D341Med (cell line): ENCODE measurements at places on chromosomes 6 and 20.

DNA sequence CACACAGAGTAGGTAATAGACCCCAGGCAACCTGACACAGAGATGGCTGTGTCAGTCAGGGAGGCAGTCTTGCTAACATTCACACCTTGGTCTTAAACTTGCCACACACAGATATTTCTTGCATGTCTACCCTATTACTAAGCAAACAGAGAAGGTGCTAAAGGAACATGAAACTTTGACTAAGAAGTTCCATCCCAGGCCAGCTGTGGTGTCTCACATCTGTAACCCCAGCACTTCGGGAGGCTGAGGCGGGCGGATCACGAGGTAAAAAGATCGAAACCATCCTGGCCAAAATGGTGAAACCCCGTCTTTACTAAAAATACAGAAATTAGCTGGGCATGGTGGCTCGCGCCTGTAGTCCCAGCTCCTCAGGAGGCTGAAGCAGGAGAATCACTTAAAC is 222.4 kb upstream of the JARID2 start:
- DNase-seq, result no peak

DNA sequence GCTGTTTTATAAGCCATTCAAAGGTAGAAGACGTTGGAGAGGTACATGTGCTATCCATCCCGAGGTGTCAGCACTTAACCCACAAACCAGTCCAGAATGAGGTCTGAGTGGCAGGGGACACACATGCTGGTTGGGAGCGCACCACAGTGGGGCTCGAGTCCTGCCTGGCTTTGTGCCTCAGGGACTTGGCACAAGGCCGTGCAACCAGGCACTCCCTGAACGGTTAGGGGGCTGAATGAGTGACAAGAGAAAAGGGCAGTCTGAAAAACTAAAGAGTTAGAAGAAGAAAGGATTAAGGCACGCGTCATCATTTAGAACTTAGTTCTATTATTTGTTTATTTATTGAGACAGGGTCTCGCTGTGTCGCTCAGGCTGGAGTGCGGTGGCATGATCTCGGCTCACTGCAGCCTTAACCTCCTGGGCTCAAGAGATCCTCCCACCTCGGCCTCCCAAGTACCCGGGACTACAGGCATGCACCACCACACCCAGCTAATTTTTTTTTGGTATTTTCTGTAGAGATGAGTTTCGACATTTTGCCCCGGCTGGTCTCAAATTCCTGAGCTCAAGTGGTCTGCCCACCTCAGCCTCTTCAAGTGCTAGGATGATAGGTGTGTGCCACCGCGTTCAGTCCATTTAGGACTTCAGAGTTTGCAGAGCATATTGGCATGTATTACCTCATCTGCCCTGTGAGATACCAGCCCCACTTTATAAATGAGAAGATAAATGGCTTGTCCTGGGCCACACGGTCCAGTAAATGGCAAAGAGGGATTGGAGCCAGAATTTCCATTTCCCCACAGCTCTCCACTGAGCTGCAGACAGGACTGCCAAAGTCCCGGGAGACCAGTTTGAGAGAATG is 47.4 kb upstream of the IRF4 start:
- DNase-seq, result no peak

DNA sequence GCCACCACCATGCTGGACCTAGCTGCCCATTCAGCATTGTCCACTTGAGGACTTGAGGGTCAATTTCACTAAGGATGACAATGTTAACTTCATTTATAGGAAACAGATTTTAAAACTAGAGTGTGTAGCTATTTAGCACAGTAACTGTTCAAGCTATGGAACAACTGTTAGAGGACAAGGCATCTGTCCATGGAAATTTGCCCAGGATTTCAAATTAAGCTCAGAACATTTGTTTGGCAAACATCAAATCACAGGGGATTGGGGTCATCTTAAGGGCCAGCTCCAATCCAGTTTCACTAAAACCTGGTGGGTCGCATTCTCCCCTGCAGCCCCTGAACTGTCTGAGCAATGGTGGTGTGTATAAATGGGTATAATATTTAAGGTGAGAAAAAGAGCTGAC is 35.1 kb downstream of the PM20D2 start:
- no peak for DNase-seq

DNA sequence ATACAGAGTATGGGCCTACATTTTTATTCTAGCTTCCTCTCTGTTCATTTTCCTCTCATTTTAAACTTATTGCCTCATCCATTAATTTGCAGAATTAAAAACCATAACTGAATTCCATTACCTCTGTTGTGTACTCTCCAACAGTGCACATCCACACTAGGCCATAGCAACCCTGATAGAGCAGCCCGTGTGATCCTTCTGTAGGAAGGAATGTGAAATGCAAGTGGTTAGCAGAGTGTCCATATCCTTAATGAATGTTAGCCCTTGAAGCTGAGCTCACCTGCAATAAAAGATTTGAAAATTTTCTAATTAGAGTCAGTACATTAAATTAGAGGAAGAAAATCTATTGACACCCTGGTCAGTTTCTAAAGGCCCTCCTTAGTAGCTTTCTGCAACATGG is 6.5 kb upstream of the GRIK2 start:
- no peak for DNase-seq

DNA sequence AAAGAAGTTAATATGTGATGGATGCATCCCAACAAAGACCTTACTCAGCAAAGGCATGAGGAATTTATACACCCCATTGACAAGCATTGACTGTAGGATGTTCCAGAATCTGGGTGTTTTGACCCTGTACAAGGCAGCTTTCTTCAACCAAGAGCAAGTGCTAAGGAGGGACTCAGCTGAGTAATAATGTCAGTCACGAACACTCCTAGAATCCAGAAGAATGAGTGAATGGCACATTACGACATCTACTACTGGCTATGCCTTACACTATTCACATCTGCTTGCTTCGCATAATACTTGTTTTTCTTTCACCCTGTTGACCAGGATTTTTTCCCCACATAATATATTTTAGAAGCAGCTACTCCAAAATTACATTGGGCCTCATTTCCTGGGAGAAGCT is 42.5 kb upstream of the VGLL2 start:
- no peak for DNase-seq

DNA sequence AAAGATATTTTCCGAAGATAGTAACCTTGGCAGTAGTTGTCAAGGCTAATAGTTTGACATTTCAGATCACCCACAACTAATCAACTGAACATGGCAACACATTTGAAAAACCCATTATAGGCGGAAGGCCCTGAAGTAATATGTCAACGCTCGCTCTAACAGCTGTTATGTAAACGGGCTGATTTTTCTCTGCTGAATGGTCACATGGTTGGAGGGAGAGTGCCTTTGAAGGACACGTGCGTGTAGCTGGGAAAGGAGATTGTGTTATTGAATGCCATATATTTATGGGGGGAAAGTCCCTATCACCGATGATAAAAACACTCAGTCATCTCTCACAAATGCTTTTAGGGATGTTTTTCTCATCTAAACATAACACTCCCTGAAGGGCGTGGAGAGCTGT is 160.0 kb upstream of the RALGAPA2 start:
- no peak for DNase-seq

DNA sequence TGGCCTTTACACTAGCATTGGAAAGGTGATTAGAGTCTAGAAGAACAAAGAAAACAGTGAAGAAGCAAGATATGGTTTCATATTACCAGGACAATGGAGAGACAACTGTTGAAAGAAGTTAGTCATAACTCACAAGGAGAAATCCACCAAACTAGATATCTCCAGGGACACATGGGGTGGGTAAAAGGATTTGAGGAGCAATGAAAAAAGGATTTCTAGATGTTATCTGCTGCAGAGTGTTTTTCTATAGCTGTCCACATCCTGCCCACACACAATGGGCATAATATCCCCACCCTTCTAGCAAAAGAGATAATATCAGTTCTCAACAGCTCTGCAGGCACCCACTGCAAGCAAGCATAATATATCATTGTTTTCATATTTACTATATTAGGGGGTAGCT is 303.1 kb downstream of the HAO1 start:
- no peak for DNase-seq

GRCh38 chr6:20402342-20403069 is 827 bp downstream of the E2F3 start:
- peak; percentile 48 for DNase-seq

- DNase-seq, result no peak
Measured at GRCh38 chr6:16236631-16237199, 1.7 kb upstream of the GMPR start.

DNA sequence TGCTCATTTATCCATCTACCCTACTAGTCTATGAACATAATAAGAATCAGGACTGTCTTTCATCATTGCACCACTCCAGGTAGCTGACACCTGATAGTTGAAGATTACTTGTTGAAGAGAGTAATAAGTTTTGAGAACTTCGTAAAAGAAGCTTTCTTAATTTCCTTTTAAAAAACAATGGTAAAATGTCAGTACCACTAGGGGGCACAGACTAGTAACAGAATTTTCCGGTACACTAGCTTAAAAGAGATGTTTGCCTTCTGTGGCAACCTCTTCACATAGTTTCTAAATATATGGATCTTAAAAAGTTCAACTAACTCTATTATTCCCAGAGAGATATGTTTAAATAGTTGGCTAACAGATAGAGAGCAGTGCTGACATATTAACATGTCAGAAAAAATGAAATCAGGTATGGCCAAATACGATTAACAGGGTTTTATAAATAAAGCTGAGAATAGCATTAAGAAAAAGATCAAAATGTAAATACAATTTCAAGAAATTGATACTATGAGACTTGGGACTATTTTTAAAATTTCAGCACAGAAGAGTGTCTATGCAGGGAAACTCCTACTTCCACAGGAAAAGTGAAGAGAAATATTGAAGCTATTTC is 5.4 kb upstream of the KCNQ5 start:
- peak; percentile 30 for DNase-seq

- peak; percentile 59 for DNase-seq
Measured at GRCh38 chr20:10527781-10528180, 92.7 kb downstream of the SLX4IP start.

GRCh38 chr6:28488916-28489365 is 26.7 kb downstream of the GPX6 start:
- no peak for DNase-seq

DNA sequence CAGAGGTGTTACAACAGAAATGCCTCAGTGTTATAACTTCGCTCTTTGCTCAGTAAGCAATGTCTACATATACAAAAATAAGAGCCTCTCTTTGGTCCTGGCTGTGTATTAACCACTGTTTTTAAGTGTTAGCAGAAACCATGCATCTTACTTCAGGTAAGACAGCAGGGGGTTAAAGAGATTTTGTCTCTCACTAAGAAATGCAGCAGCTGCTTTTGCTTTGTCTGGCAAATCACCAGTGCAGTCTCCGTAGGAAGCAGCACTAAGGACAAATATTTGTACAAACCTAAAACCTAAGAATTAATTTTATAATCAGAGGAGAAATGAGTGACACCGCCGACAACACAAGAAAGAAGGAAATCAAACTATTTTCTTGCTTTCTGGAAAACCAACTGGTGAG is 758 bp downstream of the SMIM28 start:
- DNase-seq, result no peak

- DNase-seq, result no peak
Measured at GRCh38 chr20:59291740-59292383, 8.5 kb upstream of the EDN3 start.

DNA sequence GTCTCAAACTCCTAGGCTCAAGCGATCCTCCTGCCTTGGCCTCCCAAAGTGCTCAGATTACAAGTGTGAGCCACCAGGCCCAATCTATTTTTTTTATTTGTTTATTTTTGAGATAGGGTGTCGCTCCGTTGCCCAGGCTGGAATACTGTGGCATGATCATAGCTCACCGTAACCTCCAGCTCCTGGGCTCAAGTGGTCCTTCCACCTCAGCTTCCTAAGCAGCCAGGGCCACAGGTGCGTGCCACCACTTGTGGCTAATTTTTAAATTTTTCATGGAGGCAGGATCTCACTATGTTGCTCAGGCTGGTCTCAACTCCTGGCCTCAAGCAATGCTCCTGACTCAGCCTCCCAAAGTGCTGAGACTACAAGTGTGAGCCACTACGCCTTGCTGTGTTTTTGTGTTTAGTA is 9.8 kb downstream of the KIF3B start:
- no peak for DNase-seq

- DNase-seq, result no peak
Measured at GRCh38 chr6:108958900-108959770, 110.9 kb downstream of the ARMC2 start.

DNA sequence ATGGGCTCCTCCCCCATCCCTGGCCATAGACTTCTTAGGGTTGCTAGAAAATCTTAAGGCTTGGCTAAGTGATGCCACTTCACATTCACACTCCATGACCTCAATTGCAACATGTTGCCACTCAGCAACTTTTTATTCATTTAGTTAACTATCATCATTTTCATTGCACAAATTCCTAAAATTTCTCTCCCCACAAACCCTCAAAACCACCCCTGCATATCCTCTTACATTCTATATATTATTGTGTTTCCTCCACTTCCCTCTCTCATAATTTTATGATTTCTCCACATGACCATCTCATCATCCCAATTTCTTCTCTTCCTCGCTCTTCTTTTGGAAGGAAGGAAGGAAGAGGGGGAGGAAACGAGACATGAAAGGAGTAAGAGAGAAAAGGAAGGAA is 436.0 kb downstream of the HACE1 start:
- no peak for DNase-seq

GRCh38 chr6:95780037-95780436 is 202.7 kb downstream of the MANEA start:
- DNase-seq, result no peak

GRCh38 chr6:101502818-101503217 is 109.3 kb downstream of the GRIK2 start:
- DNase-seq, result no peak

DNA sequence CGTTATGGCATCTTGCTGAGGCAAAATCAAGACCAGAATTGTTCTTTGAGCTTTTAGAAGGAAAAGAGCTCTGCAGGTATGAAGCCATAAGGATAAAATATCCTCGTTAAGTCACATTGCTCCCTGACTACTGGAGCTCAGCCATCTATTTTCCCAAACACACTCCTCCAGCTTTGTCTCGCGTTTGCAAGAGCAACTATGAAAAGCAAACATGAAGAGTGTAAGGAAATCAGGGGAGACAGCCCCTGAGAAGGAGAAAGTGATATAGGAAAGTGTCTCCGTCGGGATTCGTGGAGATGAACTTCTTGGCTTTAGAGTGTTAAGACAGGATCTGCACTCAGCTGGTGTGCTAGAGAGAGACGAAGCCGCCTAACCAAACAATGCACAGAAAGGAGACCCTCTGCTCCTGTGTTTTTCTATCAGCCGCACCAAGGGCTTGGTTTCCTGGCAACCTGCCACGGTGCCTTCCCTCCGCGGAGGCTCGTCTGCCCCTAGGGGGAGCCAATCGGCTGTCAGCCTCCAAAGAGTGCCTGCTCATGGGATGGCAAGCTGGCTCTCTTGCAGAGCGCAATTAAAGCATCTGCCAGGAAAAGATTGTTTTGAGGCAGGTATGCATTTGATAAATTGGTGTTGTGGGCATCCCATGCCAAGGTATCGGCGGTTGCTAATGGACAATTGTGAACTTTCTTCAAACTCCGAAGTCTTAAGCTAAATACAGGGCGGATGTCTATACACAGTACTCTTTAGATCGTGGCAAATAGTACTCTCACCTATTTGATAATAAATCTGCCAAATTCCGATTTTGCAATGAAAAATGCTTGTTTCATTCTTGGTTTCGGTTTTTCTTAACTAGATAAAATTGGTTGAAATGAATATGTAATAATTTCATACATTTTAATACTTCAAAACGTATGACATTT is 603.2 kb downstream of the RNF144B start:
- peak; percentile 80 for DNase-seq

- DNase-seq, result no peak
Measured at GRCh38 chr6:136541395-136541794, 8.8 kb downstream of the MAP7 start.
